NCI-H146 (cell line): ENCODE measurements at places on chromosomes 1 and 21.

- no peak for DNase-seq
These were observed 23.5 kb downstream of the S100A10 start for GRCh38 chr1:151970128-151970527.

DNA sequence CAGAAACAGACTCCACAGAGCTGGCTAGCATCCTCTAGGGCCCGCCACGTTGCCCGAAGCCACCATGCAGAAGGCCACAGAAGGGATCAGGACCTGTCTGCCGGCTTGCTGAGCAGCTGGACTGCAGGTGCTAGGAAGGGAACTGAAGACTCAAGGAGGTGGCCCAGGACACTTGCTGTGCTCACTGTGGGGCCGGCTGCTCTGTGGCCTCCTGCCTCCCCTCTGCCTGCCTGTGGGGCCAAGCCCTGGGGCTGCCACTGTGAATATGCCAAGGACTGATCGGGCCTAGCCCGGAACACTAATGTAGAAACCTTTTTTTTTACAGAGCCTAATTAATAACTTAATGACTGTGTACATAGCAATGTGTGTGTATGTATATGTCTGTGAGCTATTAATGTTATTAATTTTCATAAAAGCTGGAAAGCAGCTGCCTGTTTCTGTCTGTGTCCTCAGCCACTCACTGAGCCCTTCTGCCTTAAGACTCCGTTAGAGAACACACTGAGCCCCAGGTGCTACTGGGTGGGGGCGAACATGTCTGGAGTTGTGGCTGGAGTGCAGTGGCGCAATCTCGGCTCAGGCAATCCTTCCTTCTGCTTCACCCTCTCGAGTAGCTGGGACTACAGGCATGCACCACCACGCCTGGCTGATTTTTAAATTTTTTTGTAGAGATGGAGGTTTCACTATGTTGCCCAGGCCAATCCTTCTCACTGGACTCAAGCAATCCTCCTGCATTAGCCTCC, 14.8 kb downstream of the MFSD2A start:
- no peak for DNase-seq

- peak; percentile 21 for DNase-seq
These were observed at the start of gene DHRS3 for GRCh38 chr1:12617901-12618660. DHRS3 (minus strand) TSS chr1:12618210; CDS start chr1:12617348, 862 bp downstream.

- peak; percentile 49 for DNase-seq
These were observed 1.7 kb upstream of the RIPK4 start for GRCh38 chr21:41768437-41769042.

- DNase-seq: no peak
These were observed 11.8 kb downstream of the PSEN2 start for GRCh38 chr1:226882187-226882586.

GRCh38 chr1:185520188-185520920, 203.3 kb upstream of the IVNS1ABP start:
- no peak for DNase-seq

GRCh38 chr1:7705048-7705907, 65.8 kb upstream of the VAMP3 start:
- DNase-seq: peak; percentile 3

- no peak for DNase-seq
These were observed 55.6 kb downstream of the AHDC1 start for GRCh38 chr1:27548136-27548853.

GRCh38 chr1:108209456-108210108, 9.4 kb upstream of the SLC25A24 start:
- peak; percentile 32 for DNase-seq
